Stomach (tissue), 19 donors: ENCODE measurements at places on chromosomes 2 and 18.

DNA sequence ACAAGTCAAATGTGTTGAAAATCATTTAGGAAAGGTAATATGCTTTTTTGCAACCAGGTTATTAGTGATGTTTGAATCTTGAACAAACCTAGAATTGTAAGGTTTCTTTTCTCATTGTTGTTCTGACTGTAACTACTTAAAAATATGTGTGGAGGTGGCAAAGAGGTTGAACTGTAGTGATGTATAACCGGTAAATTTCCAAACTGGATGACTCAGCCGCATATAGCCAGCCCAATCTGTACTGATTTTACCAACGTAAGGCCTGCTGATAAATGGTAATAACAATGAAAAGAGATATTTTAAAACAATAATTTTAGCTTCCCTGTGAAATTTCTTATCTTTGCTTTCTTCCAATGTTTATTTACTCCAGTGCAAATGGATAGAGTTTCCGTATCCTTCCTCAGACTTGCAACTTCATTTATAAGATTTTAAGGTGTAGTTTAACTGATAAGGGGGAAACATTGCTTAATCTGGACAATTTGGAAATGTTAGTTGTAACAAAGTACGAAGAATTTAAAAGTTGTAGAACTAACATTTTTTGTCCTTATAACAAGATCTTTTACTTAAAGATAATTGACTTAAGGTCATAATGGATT is 1170.4 kb upstream of the ZEB2 start:
- H3K36me3 ChIP-seq: no peaks in the 10 kb centered on the region
- no peak overlapping the region for H3K27ac ChIP-seq
- DNase-seq: no peak
- H3K4me1 ChIP-seq: no peaks in the 10 kb centered on the region

DNA sequence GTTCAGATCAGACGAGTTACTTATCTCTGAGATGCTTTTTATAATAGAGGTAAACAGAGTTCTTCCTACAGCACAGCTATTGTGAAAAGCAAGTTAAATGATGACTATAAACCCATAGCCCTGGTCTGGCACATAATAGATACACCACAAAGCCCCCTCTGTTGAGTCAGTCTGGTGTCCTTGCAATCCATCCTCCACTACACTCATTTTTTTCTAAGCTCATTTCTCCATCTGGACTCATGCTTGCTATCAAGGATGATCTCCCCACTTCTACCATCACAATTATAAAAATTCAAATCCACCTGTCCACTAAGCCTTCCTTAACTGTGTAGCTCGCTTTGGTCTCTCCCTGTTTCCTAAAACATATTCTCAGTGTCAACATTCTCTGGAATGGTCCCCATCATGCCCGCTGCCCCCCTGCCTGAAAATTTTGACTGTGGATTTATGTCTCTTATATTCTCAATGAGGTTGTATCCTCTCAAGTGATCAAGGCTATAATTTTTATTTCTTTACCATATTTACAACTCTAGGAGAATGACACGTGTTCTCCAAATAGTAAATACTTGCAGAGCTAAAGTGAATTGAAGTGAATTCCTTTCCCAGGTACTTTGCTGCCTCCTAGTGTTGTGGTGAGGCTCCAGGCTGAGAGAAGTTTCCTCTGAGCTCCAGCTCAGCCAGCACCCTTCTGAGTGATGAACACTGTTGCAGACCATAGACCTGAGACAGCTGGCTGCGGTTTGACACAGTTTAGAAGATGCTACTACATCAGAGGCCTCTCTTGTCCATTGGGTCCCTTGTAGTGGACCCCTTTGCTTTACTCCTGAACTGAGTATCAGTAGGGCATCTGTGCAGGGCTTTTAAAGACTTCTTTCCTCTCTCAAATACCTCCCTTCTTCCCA is 108.7 kb downstream of the DPP10 start:
- no peaks in the 10 kb centered on the region for H3K27me3 ChIP-seq
- H3K36me3 ChIP-seq: no peaks in the 10 kb centered on the region
- H3K4me1 ChIP-seq: peaks cover 4% of the 10 kb centered on the region
- H3K27ac ChIP-seq: no peak overlapping the region

- H3K36me3 ChIP-seq: no peaks in the 10 kb centered on the region
- no peak overlapping the region for H3K27ac ChIP-seq
- H3K4me1 ChIP-seq: no peaks in the 10 kb centered on the region
- H3K27me3 ChIP-seq: no peaks in the 10 kb centered on the region
- H3K4me3 ChIP-seq: no peak overlapping the region
- DNase-seq: no peak
Observed at GRCh38 chr2:126385441-126385840, 270.5 kb upstream of the GYPC start.

DNA sequence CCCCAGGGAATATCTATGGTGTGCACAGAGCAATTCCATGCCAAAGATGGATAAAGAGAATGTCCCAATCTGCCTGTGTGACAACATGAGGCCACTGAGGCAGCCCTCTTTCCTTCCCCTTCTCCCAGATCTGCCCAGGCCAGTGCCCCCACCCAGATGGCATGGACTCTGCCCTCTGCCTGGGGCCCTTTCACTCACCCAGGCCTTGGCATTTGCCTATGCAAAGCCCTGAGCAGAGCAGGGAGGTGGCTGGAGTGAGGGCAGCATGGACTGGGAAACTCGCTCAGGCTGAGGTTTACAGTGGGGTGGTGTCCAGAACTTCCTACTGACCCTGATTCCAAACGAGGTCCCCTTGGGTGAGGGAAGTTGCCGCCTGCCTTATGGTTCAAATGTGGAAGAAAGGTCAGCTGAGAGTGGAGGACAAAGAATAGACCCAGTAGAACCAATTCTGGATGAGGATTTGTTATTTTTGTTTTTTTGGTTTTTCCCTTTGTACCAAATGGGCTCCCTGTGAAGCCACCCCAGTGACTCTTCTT is 8.9 kb downstream of the SH2D6 start:
- no peaks in the 10 kb centered on the region for H3K36me3 ChIP-seq
- DNase-seq: no peak
- H3K4me3 ChIP-seq: no peak overlapping the region
- no peak overlapping the region for H3K27ac ChIP-seq
- peaks cover 14% of the 10 kb centered on the region for H3K4me1 ChIP-seq
- H3K27me3 ChIP-seq: no peaks in the 10 kb centered on the region

DNA sequence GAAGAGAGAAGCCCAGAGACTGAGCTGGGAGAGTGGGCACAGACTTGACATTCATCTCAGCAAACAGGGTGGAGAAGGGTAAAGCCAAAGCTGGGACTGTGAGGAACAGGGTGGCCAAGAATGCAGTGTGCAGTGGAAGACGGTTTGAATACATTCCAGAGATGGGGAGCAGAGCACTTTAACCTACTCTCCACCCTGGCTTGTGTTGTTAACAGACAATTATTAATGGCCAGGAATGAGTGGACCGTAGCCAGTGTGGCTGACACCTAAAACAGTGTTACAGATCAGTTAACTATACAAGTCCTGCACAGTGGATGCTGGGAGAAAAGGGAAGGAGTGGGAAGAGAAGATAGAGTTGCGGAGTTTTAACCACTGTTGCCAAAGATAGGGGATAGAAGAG is 7.4 kb upstream of the NAB1 start:
- no peaks in the 10 kb centered on the region for H3K36me3 ChIP-seq
- H3K4me3 ChIP-seq: no peak overlapping the region
- no peaks in the 10 kb centered on the region for H3K27me3 ChIP-seq

GRCh38 chr2:28368357-28368798 is 24.3 kb upstream of the FOSL2 start:
- no peaks in the 10 kb centered on the region for H3K27me3 ChIP-seq
- peaks cover 48% of the 10 kb centered on the region for H3K4me1 ChIP-seq
- DNase-seq: no peak
- no peak overlapping the region for H3K27ac ChIP-seq
- H3K36me3 ChIP-seq: no peaks in the 10 kb centered on the region

DNA sequence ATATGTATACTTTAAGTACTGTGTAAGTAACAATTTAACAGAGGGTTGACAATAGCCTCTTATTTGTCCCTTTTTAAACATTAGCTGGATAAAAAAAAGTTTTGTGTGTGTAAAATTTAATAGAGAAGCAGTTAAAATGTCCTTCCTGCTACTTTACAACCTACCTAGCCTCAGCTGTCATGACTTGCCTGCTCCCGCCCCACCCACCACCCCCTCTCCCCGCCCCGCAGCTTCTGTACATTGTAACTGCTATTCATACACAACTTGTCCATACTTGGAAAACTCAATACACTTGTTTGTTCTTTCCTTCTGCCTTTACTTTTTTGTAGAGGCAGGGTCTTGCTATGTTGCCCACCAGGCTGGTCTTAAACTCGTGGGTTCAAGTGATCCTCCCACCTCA is 19.5 kb downstream of the RELCH start:
- H3K27me3 ChIP-seq: no peaks in the 10 kb centered on the region
- H3K27ac ChIP-seq: no peak overlapping the region
- no peak for DNase-seq
- no peak overlapping the region for H3K4me3 ChIP-seq

- H3K36me3 ChIP-seq: no peaks in the 10 kb centered on the region
- H3K4me3 ChIP-seq: peak overlapping the region; percentile 59
- no peaks in the 10 kb centered on the region for H3K27me3 ChIP-seq
- peaks cover 8% of the 10 kb centered on the region for H3K4me1 ChIP-seq
- DNase-seq: peak; percentile 76
Observed at GRCh38 chr18:46335534-46336101, 231.4 kb downstream of the HAUS1 start.

- no peak overlapping the region for H3K27ac ChIP-seq
- H3K4me1 ChIP-seq: no peaks in the 10 kb centered on the region
- H3K4me3 ChIP-seq: no peak overlapping the region
- no peak for DNase-seq
- H3K27me3 ChIP-seq: peaks cover 18% of the 10 kb centered on the region
- H3K36me3 ChIP-seq: no peaks in the 10 kb centered on the region
Observed at GRCh38 chr2:1539973-1540372, 126.7 kb downstream of the TPO start.

DNA sequence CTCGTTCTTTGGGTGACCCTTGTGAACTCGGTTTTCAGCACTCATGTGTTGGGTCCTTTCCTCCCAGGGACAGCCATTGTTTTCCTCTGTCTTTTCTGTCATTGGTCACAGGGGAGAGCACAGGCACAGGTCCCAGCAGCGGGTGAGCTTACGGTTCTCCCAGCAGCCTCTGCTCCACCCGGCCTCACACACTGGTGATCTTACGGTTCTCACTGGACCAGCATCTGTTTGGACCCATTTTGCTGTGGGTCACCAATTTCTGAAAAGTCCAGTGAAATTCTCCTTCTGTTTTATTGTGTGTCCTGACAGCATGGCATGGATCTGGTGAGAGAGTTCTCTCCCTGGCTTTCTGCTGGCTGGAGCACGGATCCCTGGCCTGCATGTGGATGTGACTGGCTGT is 49.8 kb upstream of the ANKRD62 start:
- no peak for DNase-seq
- H3K27ac ChIP-seq: no peak overlapping the region
- H3K4me1 ChIP-seq: peaks cover 4% of the 10 kb centered on the region
- H3K27me3 ChIP-seq: no peaks in the 10 kb centered on the region

DNA sequence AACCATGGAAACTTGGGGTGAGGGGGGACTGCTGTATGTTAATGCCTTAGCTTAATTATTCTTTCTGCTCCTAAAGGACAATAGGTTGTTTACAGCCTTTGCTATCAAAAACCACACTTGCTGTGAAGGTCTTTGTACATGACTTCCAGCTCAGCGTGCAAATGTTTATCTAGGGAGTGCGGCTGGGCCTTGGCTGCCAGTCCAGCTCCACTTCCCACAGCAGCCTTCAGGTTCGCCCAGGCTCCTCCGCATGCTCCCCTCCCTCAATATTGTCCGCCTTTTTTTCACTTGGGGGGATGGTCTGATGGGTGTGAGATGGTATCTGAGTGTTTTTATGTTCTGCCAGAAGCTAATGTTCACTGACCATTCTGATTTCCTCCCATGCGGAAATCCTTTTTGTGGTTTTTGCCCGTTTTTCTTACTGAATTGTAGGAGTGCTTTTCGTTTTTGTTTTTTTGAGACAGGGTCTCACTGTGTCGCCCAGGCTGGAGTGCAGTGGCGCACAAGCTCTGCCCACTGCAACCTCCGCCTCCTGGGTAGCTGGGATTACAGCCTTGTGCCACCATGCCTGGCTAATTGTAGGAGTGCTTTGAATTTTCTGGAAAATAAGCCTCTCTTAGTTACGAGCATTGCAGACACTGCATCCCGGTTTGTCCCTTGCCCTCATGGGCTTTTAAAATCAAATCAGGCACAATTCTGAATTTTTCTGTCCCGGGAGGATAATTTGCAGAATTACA is 28.8 kb downstream of the SH3BP4 start:
- peaks cover 89% of the 10 kb centered on the region for H3K4me1 ChIP-seq
- peak overlapping the region; percentile 89 for H3K27ac ChIP-seq
- no peaks in the 10 kb centered on the region for H3K36me3 ChIP-seq
